Fibroblast of lung (primary cell): ENCODE measurements at places on chromosomes 7 and 10. TPM values are rescaled to one million over a fixed set of nuclear protein-coding genes. Genes with fewer than 3 reads are reported as not detected.

The CDHR1 gene
- polyA plus RNA-seq: 0.02 and 0.05 TPM in 2 replicates

The SH2D4B gene
- not detected in 2 replicates for polyA plus RNA-seq

The SMC3 gene
- polyA plus RNA-seq: 25.9 and 28.4 TPM in 2 replicates

The SLC26A3 gene
- not detected in 2 replicates for polyA plus RNA-seq

The CDK5 gene
- 15.1 and 24.7 TPM in 2 replicates for polyA plus RNA-seq

The H2BK1 gene
- polyA plus RNA-seq: not detected in 2 replicates

The HK1 gene
- 60.6 and 86.2 TPM in 2 replicates for polyA plus RNA-seq

The HOXA7 gene
- 5.3 and 5.9 TPM in 2 replicates for polyA plus RNA-seq

The EEPD1 gene
- polyA plus RNA-seq: 3.9 and 15.9 TPM in 2 replicates

The TAS2R5 gene
- polyA plus RNA-seq: 0.07 and 0.10 TPM in 2 replicates

The DNAH11 gene
- 0.16 and 0.34 TPM in 2 replicates for polyA plus RNA-seq

The MYL10 gene
- not detected in 2 replicates for polyA plus RNA-seq

The CALML5 gene
- not detected in 2 replicates for polyA plus RNA-seq

The GRM3 gene
- polyA plus RNA-seq: not detected in 2 replicates

The TMEM229A gene
- not detected in 2 replicates for polyA plus RNA-seq
